Small intestine (tissue), 16 donors: ENCODE measurements at places on chromosomes 13 and 19.

GRCh38 chr19:34313188-34313587, 51.8 kb upstream of the GPI start:
- DNase-seq: peak; percentile 46

DNA sequence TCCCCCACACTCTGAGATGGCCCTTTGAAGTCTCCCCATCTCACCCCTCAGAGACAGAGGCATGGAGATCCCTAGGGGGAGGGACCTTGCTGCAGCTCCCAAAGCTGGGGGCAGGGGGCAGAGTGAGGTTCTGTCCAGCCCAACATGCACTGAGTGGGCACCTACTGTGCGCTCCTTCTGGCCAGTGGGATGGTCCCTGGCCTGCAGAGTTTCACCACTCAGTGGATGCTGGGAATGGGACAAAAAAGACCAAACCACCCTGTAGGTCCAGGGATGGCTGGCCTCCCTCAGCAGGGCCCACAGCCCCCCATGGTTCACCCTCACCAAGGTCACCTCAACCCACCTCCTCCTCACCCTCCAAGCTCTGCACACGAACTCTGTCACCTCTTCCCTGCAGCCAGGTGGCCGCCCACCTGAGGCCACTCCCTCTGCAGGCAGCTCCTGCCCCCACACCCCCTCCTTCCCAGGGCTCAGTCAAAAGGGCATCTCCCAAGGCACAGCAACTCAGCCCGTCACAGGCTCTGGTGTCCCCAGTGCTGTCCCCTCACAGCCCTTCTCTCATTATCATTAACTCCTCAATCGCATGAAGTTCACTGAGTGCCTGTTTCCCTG, 16.1 kb downstream of the CEACAM21 start:
- no peak for DNase-seq

- no peak for DNase-seq
These were observed 214.8 kb downstream of the COG6 start for GRCh38 chr13:39870197-39870747.

DNA sequence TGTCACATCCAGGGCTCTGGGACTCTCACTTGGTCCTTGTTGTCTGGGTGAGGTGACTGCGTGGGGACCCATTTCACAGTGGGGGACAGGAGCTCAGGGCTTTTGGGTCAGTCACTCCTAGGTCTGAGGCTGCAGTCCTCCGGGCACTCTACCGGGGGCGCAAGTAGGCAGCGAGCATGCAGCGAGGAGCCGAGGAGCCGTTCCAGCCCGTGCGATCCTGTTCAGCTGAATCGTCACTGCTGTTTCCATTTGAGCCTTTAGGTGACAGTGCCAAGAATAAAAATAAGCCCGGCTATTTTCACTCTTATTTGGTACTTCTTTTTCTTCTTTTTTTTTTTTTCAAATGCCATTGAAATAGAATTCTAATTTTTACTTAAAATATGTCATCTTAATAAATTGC, 126.5 kb downstream of the ZNF536 start:
- no peak for DNase-seq

GRCh38 chr13:108227651-108228272, 9.6 kb downstream of the ABHD13 start:
- DNase-seq: peak; percentile 36

DNA sequence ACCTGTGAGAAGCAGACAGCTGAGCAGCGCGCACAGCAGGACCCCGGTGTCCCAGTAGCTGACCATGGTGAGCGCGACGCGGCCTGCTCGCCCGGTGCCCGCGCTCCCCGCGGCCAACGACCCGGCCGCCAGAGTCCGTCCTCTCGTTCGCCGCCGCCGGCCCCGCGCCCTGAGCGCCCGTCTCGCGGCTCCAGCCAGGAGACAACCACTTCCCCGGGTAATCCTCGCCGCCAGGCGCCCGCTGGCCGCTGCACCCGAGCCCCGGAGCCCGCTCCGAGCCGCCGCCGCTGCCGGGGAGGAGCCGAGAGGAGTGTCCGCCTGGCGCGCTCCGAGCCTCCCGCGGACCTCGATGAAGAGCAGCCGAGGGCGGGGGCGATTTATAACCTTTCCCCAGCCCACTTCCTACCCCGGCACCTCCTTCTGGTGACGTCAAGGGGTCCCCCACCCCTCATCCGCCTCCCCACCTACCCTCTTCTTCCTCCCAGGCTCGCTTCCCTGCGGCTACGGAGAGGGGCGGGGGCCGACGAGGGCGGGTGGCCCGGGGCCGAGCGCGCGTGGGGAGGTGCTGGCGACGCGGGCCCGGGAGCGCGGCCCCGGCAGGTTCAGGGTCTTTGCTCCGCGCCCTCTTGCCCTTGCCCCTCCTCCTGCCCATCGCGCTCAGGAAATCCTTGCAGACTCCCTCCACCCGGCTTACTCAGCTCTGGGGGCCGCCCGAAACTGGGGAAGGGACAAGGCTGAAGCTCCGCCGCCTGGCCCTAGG, at the start of gene FLT1:
FLT1 (minus strand) TSS at position 351 of the 760 bp plus-strand sequence; CDS start at position 66, 285 bp downstream.
- peak; percentile 55 for DNase-seq

- DNase-seq: no peak
These were observed 12.1 kb downstream of the MAG start for GRCh38 chr19:35304036-35304435.

- DNase-seq: peak; percentile 75
These were observed 51.9 kb downstream of the GARRE1 start for GRCh38 chr19:34306213-34306661.

- DNase-seq: no peak
These were observed 87.6 kb downstream of the HSPH1 start for GRCh38 chr13:31073859-31074718.

DNA sequence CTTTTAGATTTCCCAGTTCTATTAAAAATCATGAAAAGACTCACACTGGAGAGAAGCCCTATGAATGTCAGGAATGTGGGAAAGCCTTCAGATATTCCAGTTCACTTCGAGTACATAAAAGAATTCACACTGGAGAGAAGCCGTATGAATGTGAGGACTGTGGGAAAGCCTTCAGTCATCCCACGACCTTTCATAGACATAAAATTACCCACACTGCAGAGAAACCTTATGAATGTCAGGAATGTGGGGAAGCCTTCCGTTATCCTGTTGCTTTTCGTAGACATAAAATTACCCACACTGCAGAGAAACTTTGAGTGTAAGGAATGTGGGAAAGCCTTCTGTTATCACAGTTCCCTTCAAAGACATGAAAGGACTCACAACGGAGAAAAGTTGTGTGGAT, 55.2 kb downstream of the ZNF627 start:
- no peak for DNase-seq

- peak; percentile 95 for DNase-seq
These were observed 6.3 kb downstream of the SMIM24 start for GRCh38 chr19:3474010-3474409.

- peak; percentile 83 for DNase-seq
These were observed 710 bp upstream of the BTBD2 start for GRCh38 chr19:2016041-2016807.

DNA sequence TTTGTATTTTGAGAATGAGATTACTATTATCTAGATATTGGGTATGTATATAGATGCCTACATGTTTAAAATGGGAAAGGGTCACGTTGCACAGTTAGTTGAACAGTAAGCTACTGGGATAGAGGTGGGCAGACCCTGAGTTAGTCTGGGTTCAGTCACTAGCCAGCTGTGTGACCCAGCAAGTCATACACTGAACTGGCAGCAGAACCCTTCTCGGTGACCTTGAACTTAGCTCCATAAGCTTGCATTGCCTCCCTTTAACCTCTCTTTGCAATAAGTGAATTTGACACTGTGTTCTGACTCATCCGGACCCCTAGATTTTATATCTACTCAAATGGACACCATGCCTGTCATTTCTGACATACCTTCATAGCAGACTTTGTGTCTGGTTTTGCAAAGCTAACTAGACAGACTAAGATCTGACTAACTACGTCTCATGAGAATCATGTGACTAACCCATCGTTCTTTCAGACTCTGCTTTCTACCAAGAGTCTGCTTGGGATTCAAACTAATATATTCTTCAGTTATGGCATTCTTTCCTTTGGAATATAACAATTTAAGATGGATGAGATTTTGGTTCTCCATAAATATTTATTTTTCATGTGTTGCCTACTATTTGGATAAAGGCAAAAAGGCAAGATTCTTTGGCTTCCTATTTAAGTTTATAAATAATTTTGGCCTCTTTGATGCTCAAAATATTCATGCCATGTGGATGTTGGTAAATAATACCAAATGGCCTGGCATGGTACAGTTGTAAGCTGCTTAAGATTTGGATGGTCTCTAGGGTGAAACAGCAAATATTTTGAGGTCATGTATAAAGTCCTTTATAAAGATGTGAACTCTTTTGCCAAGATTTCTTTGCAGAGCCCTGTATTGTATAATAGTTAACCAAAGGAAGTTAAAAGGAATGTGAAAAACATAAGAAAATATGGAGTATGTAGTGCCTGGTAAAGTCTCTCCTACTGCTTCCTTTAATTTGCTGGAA, 159.3 kb downstream of the ITGBL1 start:
- no peak for DNase-seq

GRCh38 chr13:51704399-51705313, 99.3 kb downstream of the DHRS12 start:
- no peak for DNase-seq

- DNase-seq: no peak
These were observed 766.4 kb downstream of the GPC5 start for GRCh38 chr13:92164822-92165221.

DNA sequence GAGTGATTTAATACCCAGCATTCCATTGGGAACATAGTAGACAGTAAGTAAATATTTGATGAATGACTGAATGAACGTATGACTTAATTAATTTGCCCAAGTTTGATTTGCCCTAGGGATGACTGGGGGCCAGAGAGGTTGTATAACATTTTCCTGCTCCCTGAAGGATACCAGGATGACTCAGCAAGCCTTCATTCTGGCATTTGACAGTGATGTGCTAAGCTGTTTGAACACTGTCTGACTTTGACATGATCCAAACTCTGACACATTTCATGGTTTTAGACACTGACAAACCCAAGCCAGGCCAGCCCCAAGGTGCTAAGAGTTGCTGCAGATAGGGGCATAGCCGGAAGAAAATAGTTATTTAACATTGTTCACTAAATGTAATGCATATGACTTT, 53.4 kb upstream of the KLF12 start:
- DNase-seq: no peak

DNA sequence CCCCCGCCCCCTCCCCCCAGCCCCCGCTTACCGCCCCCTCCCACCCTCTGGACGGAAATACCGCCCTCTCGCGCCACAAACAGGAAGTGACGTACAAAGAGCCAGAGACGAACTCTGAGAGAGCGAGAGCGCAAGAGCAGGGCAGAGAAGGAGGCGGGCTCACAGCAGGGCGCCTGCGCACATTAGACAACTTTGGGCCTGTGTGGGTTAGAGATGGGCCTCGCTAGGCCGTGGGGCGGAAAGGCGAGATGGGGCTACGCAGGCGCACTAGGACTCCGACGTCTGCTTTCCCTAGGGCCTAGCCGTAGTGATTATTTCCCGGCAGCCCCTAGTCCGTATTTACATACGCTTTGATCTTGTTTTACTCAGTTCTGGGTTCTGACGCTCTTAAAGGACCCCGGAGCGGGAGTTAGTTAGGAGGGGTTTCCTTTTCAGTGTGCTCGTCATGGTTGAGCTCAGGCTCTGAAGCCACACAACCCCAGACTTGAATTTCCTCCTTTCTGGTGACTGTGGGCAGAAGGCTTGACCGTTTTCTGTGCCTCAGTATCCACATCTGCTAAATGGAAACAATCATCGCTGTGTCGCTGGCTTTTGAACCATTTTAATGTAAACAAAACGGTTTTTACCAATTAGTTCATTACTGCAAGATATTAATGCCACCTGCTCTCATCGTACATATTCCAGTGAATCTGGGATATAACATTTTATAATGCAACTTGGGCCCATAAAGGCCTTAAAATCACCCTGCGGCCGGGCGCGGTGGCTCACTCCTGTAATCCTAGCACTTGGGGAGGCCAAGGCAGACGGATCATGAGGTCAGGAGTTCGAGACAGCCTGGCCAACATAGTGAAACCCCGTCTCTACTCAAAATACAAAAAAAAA, 449 bp upstream of the AKT2 start:
- DNase-seq: peak; percentile 100

DNA sequence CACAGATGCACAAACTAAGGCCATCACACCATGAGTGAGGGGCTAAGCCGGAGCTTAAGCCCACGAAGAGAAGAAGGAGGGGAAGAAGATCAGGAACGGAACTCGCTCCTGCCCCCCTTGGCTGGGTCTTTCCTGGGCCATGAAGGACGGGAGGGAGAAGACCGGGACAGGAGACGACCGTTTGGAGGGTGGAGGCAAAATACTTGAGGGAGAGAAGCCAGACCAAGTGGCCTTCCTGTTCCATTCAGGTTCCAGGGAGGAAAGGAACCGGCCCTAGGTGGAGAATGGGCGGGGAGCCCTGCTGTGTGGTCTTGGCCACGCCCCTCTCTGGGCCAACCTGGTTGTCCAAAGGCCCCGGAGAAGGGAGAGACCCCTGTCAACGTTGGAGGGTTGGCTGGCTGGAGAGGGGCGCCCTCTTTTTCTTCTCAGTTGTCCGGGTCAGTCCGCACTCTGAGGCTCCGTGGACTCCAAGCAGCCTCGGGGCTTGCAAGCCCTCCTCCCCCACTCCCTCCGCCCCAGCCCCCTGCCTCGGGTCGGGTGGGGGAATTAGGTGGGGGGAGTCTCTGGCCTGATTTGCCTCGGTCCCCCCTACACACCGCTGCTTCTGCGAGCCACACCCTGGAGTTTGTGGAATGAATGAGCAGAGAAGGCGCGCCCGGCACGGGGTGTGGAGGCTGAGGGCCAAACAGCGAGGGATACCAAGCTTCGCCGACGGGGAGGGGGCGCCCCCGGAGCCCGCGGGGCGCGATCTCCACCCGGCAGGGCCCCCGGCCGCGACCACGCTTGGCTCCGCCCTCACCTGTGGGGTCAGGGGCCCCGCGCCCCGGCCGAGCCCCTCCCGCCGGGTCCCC, 757 bp downstream of the FBN3 start:
- peak; percentile 69 for DNase-seq

- no peak for DNase-seq
These were observed 894.3 kb downstream of the EFNB2 start for GRCh38 chr13:105641121-105641520.

DNA sequence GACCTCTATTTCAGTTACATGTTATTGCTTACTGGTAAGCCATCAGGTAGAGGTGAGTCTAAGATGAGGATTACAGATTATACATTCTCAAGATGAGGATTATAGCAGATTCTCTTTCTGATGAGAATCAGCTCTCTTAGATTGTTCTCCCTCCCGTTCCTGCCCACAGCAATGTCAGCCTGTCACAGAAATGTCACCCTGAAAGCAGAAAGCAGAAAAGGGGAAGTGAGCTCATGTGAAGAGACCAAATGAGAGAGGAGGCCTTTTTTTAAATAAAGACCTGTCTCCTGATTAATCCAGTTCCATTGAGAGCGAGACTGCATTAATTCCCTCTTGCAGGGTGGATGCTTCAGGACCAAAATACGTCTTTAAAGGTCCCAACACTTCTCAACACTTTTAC, 445.6 kb downstream of the KCTD12 start:
- DNase-seq: no peak

- DNase-seq: no peak
These were observed 29.1 kb upstream of the TSC22D1 start for GRCh38 chr13:44605275-44605674.

DNA sequence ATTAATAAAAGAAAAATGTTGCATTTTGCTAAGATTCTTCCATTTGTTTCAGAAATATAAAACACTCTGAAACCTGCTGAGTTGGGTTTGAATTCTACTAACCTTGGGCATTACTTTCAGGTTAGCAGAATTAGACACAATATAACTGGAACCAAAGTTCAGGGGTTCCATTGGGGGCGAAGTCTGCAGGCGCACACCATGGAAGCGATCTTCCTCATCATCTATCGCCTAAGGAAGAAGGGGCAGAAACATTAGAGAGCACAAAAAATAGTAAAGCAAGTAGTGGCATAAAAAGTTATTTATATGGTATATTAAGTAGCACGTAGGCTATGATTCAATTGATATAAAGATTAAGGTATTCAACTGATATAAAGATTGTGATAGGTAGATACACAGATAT, 34.1 kb downstream of the CARD8 start:
- DNase-seq: no peak

- DNase-seq: no peak
These were observed 199.6 kb downstream of the OXGR1 start for GRCh38 chr13:96794669-96795068.
